ENCODE measurements at places on chromosomes 1 and 21.

- no peak for DNase-seq
Measured at GRCh38 chr1:54053745-54054437, 483 bp downstream of the TCEANC2 start.

- no peak for DNase-seq
Measured at GRCh38 chr1:39490596-39491145, 765 bp upstream of the BMP8A start.

GRCh38 chr1:46539972-46540371 is 11.5 kb downstream of the KNCN start:
- DNase-seq, result no peak

DNA sequence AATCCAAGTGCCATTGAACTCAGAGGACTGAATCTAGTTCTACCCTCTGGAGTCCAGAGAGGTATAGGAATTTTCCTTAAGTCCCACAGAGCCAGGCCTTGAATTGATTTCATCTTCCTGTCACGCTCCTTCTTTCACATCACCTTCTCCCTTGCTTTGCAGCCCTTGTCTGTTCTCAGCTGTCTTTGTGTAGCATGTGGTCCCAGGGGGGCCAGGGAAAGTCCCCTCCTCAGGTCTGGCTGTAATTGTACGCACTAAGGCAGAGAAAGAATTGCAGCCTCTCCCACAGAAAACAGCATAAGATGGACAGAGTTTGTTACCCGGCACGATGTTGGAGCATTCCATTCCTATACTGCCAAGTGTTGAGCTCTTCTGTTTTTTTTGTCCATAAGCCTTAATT is 153.6 kb downstream of the FAM78B start:
- DNase-seq, result no peak

GRCh38 chr1:182998482-182998881 is 24.7 kb upstream of the LAMC1 start:
- no peak for DNase-seq

DNA sequence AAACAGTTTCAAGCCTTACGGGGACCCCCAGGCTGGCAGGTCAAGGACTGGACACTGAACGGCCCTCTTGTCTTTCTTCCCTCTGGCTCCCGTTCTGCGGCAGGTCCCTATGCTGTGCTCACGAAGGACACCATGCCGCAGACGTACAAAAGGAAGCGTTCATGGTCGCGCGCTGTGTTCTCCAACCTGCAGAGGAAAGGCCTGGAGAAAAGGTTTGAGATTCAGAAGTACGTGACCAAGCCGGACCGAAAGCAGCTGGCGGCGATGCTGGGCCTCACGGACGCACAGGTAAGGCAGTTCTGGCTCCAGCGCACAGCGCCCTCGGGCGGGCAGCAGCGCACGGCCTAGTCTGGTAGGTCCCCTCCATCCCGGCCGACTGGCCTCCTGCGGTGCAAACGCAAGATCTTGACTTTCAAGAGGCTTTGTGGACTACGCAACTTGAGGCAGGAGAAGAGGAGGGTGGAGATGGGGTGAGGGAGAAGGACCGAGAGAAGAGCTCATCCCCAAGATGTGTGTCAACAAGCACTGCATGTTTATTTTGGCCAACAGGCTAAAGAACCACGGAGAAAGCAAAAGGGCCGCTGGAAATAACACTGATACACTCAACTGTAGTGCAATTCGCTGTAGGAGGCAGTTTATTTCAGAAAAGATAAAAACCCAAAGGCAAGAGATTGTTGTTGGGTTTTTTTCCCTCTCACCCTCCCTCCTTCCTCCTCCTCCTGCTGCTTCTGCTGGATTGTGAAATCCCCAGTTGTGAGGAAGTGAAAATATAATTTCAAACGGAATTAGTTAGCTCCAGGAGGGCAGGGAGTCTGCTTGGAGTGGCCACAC is 3.0 kb downstream of the HLX start:
- DNase-seq, result no peak

DNA sequence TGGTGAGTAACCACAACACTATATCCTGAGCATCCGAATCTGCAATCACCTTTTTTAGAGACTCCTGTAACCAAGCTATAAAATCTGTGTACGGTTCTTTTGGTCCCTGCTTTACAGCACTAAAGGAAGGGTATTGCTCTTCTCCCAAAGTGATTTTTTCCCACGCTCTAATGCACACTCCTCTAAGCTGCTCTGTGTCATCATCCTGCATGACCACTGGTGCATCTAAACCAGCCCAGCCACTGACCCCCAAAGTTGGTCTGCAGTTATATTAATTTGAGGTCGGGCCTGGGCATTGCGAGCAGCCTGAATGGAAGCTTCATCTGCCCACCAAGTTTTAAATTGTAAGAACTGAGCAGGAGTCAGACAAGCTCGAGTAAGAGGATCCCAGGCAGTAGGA is 480.0 kb downstream of the PTPRU start:
- DNase-seq, result no peak

DNA sequence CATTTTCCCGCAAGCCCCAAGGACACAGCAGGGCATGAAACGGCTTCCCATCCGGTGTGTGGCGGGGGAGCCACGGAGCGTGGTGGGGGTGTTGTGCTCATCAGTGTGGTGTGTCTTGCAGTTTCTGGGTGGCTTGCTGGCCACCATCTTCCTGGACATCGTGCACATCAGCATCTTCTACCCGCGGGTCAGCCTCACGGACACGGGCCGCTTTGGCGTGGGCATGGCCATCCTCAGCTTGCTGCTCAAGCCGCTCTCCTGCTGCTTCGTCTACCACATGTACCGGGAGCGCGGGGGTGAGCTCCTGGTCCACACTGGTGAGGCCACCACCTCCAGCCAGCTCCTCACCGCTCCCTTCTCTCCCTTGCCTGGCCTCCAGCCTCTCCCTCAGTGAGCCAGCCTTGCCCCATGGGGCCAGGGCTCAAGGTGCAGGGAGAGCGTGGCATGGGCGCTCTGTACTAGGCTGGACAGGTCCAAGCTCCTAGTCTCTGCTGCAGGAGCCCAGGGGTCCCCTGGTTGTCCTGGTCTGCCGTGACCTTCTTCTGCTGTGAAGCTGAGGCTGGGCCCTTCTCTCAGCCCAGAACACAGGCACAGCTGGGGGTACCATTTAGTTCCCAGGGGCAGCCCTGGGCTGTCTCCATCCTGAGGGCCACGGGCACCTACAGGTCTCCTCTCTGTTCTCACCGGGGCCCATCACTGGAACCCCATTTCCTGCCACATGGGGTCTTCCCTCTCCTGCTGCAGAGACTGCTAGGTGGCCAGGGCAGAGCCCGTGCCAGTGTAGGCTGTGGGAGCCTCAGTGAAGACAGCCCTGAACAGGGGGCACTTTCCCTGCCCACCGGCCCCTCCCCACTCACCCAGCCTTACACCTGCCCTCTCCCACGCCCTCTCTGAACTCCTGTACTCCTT is 12.6 kb downstream of the AGTRAP start:
- no peak for DNase-seq

DNA sequence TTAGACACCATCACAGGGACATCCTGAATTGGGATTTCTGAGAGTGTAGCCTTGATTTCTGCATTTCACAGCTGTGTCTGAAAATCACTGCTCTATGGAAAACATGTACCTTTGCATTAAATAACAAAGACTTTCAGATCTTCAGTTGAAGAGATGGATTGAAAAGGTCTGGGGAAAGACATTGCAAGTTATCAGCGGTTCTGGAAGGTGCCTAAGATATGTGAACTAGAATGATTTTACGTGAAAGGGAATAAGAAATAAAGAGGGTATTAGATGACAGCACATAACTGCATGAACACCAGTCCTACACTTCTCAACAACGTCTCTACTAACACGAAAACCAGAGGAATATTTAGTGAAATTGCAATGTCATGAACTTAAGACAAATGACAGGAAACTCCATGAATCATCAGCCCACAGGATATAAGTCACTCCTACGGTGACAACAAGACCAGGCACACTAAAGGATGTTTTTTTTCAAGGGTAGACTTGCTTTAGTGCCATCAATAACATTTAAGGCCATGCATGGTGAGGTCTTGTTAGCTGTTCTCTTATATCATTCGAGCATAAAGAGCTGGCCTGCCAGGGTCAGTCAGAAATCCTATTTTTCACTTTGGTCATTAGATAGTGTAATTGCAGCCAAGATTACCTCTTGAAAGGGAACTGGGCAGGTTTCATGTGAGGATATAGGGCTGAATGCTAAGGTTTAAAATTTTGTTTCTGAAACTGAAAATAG is 283.1 kb downstream of the GRIK1 start:
- DNase-seq, result no peak

GRCh38 chr21:22374218-22374969 is 1376.2 kb downstream of the NCAM2 start:
- DNase-seq, result no peak

GRCh38 chr1:15455522-15455921 is 1.0 kb upstream of the CELA2A start:
- DNase-seq, result no peak

DNA sequence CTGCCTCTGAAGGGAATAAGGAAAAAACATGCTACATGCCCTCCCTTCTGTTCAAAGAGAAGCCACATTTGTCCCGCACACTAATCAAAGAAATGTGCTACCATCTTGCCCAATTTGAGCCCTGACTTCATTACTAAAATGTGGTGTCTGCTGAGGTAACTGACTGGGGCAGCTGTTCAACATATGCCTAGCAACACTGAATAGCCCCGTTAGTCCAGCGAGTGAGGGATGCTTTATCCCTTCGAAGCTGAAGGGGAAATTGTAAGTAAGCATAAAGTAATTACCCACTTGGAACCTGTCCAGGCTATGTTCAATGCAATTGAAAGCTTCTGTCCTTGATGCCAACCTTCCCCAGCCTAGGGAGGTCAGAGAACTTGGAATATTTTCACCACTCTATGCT is 310.6 kb downstream of the SEC16B start:
- no peak for DNase-seq

DNA sequence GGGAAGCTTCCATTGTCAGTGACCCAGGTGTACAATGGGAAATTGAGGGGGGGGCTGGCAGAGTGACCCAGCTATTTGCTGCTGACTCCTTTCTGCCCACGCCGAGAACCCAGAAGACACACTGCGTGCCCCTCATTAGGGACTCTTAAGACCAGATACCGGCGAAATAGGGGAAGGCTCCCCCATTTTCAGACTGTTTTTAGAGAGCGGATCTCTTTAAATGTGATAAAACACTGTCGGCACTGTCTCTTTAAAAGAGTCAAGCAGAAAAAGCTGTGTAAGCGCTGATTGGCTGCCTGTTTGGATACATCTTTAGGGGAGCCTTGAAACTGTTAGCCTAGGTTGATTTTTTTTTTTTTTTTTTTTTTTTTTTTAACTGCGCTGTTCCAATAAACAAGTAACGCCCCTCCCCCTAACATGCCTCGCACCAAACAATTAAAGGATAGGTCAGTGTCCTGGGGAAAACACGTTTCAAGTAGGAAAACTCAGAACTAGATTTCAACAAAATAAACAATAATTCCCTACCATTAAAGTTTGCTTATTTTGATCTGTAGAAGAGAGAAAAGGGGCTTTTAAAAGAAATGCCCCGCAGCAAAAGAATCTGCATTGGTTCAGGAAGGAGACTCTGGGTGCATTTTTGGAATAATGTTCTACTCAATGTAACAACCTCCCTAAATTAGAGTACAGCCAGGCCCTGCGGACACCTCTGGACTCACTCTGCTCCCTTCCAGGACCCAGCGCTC is 1.4 kb upstream of the SSBP3 start:
- peak; percentile 71 for DNase-seq

GRCh38 chr21:15370462-15370975 is 305.7 kb upstream of the NRIP1 start:
- DNase-seq, result no peak

- no peak for DNase-seq
Measured at GRCh38 chr1:109954041-109954512, 30.5 kb upstream of the AHCYL1 start.

DNA sequence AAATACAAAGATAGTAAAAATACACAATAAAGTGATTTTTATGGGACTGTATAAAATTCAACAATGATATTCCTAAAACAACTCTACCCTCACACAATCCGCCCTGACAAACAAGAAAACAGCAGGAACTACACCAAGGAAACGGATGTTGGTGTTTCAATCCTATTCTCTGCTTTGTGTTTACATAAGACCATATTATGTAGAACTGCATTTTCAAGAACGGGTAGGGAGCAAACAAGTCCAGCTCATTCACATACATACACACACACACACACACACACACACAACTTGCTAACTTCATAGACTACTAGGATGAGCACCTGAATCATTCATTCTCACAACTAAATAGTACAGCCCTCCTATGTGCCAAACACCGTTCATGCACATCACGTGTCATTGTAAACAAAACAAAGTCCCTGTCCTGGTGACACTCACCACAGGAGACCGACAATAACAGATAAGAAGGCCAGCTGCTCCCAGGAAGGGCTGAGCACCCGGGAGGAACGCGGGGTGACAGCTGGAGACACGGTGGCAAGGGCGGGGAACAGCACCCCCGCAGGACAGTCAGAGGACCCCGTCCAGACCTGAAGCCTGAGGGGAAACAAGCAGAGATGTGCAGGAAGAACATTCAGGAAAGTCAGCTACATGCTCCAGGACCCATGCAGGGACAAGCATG is 43.0 kb downstream of the NPHP4 start:
- DNase-seq, result no peak
